ACHN (cell line): ENCODE measurements at places on chromosomes 1 and 21.

- no peak for DNase-seq
Measured at GRCh38 chr1:158951956-158952355, 20.6 kb downstream of the PYHIN1 start.

DNA sequence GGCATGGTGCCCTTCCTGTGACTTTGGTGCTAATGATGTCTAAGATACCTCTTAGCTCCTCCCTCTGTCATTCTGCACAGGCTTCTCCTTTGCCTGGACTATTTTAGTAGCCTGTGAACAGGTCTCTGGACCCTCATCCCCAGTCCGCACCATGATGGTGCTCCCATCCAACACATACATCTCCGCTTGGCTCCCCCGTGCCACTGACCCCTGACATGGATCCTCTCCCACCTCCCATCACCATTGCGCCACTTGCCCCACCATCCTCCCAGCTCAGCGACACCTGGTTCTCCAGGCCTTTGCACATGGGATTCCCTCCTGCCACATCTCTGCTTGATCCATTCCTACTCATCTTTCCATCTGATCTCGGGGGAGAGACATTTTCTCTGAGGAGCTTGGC lies 33.9 kb downstream of the RUNX3 start:
- DNase-seq, result no peak

DNA sequence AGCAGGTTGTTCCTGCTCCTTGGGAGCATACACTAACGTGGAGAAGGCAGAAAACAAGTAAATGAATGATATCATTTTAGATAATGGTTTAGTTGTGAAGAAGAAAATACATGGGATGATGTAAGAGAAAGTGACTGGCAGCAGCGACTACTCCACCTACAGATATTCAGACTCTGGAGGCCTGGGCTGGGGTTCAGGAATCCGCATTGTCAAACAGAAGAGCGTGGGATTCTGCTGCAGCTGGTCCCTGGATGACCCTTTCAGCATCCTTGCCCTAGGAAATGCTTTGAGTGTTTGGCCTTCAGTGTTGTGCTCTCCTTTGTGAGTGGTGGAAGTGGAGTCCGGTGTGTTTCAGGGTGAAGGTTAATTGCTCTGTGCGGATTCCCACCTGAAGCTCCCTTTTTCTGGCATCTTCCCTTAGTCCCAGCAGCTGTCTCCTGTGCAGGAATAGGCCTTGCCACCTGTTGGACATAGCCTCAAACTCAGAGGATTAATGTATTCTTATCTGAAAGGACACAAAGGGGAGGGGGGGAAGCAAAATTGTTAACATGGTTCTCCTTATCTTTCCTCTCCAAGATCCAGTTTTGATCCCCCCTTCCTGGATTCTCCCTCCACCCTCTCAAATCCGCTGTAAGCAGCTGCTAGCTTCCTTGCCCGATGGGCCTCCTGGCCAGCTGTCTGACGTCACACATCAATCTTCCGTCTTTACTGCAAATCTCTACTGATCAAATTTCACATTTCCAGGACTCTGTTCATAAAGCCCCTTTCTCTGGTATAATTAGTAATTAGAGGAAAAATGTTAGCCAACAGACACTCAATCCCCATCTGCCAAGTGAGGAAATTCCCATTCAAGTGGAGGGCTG lies 68.3 kb upstream of the SPAG17 start:
- DNase-seq, result no peak

GRCh38 chr1:41823471-41823870 lies 95.3 kb downstream of the HIVEP3 start:
- DNase-seq, result no peak

GRCh38 chr1:165842671-165843129 lies 15.3 kb downstream of the UCK2 start:
- peak; percentile 35 for DNase-seq

GRCh38 chr1:154851392-154852177 lies 18.5 kb downstream of the KCNN3 start:
- DNase-seq, result no peak

DNA sequence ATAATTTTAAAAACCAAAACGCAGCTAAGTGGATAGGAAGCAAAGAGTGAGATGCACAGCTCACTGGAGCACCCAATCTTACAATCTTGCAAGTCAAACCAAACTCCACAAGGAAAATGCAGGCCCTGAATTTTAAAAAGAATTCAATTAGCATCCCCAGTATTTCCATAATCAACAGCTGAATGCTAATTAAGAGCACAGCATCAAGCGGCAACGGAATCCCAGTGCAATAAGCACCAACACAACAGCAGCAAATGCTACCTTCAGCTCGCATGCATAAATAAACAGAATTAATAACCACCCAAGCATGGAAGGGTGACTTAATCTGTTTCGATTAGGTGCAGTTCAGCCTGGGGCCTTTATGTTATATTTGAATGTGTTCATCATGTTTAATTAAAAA lies 142.9 kb downstream of the SLC45A1 start:
- DNase-seq, result no peak

GRCh38 chr1:233211595-233211994 lies 83.9 kb downstream of the PCNX2 start:
- DNase-seq, result no peak

DNA sequence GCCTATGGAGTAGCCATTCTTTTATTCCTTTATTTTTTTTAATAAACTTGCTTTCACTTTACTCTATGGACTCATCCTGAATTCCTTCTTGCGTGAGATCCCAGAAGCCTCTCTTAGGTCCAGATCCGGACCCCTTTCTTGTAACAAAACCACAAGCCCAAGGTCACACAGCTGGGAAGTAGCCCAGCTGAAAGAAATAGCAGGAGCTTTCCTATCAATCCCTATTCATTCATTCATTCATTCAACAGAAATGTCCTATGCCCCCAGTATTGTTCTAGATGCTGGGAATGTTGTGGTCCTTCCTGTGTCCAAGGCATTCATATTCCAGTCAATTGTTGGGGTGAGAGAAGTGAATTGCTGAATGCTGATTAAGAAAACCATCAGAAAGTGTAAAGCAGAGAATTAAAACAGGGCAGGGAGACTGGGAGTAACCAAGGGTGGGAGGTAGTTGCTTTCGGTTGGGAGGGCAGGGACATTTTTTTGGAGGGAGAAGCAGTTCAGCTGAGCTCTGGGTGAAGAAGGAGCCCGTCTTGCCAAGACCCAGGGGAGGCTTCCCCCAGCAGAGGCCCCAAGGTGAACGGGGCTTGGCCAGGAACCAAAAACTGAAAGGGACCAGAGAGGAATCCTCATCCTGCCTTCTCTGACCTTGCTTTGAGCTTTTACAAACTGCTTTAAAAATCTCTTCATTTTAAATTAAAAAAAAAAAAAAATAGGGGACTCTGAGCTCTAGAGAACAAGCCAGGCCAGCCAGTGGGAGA lies 10.8 kb downstream of the PLA2G2D start:
- no peak for DNase-seq

DNA sequence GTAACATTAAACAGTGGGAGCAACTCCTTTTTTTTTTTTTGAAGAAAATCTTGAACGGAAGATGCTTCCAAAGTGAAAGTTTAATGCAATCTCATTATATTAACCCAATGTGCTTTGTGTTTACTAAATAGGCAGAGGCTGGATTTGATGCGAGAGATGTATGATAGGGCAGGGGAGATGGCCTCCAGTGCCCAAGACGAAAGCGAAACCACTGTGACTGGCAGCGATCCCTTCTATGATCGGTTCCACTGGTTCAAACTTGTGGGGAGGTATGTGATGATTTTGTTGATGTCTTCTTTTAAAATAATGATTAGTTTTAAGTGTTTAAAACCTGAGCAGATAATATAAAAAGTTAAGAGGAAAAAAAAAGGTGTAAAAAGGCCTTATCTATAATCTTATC lies 74.2 kb upstream of the PGD start:
- no peak for DNase-seq

GRCh38 chr1:16158993-16159831 lies 3.3 kb upstream of the EPHA2 start:
- DNase-seq, result no peak

- no peak for DNase-seq
Measured at GRCh38 chr1:166822385-166822784, 16.9 kb upstream of the POGK start.

- DNase-seq, result no peak
Measured at GRCh38 chr21:46247699-46248421, 19.3 kb upstream of the LSS start.
